ENCODE measurements at places on chromosomes 3 and 15.

DNA sequence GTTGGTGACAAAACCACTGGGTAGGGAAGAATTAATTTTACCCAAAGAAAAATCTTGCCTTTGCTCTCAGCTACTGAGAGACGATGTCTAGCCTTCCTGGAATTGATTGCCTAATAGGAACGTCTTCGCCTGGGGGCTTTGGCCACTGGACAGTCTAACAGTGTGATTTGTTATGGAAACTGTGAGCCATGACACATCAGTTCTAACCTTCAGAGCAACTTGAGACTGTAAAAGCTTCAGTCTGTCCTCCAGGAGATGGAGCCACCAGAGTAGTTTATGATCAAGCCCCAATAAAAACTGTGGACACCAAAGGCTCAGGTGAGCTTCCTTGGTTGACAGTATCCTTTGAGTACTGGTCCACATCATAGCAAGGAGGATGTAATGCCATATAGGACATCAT is 235.8 kb upstream of the TMCO5A start:
- DNase-seq: no peak

- DNase-seq: no peak
Observed at GRCh38 chr15:70615435-70616310, 147.7 kb downstream of the UACA start.

- no peak for DNase-seq
Observed at GRCh38 chr3:169931747-169932520, 20.6 kb downstream of the SAMD7 start.

DNA sequence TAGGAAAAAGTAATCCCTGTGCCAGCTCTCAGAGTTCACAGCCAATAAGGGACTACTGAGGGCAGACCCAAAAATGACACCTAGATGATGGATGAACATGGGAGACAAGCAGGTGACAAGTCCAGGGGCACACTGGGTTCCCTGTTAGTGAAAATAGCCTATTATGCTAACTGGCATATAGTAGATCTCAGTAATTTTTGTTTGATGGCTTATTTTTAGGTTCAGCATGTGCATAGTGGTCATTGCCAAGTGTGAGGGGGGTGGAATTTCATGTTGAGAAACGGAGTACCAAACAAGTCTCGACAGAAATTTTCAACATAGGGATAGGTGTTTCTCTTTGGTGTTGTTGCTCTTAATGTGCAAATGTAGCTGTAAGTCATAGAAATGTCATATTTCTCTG is 6.4 kb upstream of the ITGB5 start:
- no peak for DNase-seq

- no peak for DNase-seq
Observed at GRCh38 chr3:128366136-128366535, 100.6 kb downstream of the DNAJB8 start.

GRCh38 chr3:66692042-66692765 is 191.4 kb upstream of the LRIG1 start:
- DNase-seq: no peak

GRCh38 chr3:114351123-114351821 is 57.4 kb downstream of the TIGIT start:
- DNase-seq: no peak

- no peak for DNase-seq
Observed at GRCh38 chr15:43204016-43204901, 16.6 kb downstream of the EPB42 start.

DNA sequence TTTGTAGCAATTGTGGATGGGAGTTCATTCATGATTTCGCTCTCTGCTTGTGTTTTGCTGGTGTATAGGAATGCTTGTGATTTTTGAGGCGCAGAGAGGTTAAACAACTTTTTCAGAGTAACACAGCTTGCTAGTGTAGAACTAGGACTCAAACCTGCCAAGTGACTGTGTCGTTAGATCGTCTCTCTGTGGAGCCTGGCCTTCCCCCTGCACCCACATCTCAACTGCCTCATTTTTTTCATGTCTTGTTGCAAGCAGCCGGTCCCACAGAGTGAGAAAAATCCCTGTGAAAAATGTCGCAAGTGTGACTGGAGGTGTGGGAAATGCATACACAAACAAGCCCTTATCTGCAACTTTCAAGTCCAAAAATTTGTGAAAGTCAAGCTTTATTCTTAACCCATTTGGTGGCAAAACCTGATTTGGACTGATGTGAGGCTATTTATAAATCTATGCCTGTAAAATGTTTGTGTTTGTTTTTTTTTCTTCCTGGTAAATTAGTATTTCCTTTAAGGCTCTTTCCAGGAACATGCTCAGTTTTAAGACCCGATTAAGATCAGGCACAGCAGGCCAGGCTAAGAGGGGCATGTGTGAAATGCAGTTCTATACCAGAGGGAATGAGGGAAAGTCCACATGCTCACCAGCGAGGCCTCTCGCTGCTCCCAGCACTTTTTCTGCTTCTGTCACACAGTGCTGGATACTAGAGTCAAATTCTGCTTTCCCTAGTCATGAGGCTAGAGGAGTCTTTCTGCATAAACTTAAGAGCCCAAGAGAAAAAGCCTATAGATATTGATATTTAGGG is 25.8 kb downstream of the ST6GAL1 start:
- no peak for DNase-seq

GRCh38 chr15:56805466-56806147 is 72.3 kb upstream of the ZNF280D start:
- DNase-seq: no peak

GRCh38 chr3:169771497-169772304 is 1.5 kb upstream of the MYNN start:
- DNase-seq: peak; percentile 95

GRCh38 chr3:57983734-57984518 is 24.3 kb upstream of the FLNB start:
- no peak for DNase-seq

DNA sequence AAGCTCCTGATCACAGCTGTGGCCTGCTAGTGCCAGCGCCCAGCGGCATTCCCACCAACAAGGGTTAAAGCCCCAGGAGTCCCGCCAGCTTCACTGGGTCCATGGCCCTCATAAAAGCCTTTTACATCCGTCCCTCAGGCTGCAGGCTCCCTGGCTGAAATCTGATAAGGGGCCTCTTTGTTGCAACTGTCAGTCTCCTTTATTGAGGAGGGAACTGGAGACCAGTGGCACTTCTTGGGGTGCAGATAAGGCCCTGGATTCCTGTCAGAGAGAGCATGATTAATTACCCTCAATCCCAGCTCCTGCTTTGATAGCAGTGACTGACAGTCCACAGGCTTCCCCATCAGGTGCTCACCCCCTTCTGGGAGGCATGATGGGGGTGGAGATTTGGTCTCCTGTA is 30.9 kb upstream of the CLK3 start:
- no peak for DNase-seq

- DNase-seq: peak; percentile 98
Observed at GRCh38 chr3:196517919-196518318, 2.8 kb upstream of the SMCO1 start.

- no peak for DNase-seq
Observed at GRCh38 chr3:43909149-43909548, 218.4 kb downstream of the ABHD5 start.

GRCh38 chr15:41556677-41557076 is 2.3 kb upstream of the TYRO3 start:
- DNase-seq: no peak

- DNase-seq: no peak
Observed at GRCh38 chr15:37572401-37572800, 362.0 kb upstream of the TMCO5A start.

GRCh38 chr3:47512416-47513124 is 942 bp downstream of the ELP6 start:
- DNase-seq: no peak

DNA sequence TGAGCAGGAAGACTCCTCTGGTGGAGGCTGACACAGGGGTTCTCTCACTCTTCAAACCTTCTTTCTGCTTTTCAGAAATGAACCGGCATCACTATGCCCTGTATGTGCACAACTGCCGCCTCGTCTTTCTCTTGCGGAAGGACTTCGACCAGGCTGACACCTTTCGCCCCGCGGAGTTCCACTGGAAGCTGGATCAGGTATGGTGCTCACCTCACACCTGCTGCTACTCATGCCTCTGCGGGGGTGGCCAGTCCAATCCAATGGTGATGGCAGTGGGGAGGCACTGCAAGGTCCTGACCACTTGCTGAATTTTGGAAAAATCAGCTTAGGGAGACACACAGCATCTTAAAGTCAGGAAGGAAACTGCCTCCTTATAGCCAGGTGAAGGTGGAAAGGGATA is 211.3 kb upstream of the TRIM42 start:
- no peak for DNase-seq

DNA sequence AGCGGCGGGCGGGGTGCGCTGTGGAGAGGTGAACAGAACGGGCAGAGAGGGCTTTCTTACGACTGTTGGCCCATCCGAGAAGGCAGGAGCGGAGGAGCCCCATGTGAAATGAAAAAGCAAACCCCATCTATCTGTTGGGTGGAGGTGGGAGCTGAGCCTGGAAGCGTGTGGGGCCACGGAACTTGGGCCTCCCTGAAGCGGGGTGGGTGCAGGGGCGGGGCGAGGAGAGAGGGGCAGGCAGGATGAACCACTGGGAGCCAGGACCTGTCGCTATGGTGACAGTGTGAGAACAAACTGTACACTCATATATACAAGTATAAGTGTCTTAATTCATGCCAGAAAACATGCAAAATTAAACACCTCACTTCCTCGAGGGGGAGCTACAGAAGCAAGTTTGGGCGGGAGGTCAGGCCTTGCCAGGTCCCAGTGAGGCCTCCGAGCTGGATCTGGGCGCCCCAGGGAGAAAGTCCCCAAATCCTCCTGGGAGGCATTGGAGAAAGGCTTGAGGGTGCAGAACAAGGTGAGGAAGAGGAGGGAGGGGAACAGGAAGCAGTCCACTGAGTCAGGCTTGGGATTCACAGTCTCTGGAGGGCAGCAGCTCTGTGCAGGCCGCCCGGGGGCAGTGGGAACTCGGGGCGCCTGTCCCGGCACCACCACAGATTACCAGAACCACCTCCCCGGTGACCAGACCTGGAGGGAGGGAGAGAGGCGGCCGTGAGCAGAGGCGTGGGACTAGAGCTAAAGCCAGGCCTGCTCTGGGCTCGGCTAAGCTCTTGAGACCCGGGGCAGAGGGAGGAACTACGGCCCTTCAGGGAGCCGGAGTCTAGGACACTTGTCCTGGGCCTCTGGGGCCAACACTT is 34.8 kb downstream of the RBPMS2 start:
- DNase-seq: no peak

DNA sequence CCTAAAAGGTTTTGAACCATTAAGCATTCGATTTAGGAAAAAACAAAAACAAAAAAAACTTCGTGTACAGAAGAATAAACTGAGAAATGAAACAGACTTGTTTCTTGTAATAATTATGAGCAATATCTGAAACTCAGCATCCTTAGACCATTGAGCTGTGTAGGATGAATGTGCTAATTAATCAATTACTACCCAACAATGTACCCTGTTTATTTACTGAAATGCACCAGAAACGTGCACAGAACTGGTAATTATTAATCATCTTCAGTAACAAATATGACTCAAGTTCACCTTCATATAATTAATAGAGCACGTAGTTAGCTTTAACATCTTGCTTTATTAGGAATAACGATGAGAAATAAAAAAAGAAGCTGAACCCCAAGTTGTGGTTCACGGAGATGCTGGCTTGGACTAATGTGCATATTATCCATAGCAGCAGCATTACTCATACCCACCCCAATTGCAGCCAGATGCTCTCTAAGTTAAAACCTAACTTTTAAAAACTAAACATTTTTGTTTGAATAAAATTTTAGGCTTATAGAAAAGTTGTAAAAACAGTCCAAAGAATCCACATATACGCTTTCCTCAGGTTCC is 10.2 kb upstream of the C15orf61 start:
- DNase-seq: no peak

GRCh38 chr3:169822540-169822939 is 9.8 kb upstream of the LRRC34 start:
- DNase-seq: peak; percentile 19

- no peak for DNase-seq
Observed at GRCh38 chr3:97871801-97872524, 50.2 kb downstream of the CRYBG3 start.

DNA sequence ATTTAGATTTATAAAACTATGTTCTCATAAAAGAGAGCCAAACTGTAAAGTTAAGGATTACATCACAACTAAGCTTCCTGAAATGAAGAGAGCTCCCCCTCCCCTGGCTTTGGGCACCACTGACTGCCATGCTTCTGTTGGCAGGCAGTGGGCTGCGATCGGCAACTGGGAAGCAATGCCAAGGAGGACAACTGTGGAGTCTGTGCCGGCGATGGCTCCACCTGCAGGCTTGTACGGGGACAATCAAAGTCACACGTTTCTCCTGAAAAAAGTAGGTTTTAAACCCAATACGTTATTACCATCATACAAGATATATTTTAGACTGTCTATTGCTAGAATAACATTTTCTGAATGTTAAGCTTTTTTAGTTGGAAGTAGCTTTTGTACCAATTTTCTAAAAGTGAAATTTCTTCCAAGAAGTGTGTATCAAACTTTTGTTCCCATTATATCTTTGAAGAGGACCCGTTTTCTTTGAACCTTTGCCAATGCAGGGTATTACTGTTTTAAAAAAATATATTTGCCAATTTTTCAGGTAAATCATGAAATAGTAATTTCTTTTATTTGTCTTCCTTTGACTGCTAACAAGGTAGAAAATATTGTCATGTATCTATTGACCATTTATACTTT is 184.1 kb downstream of the ADAMTSL3 start:
- DNase-seq: peak; percentile 15

- no peak for DNase-seq
Observed at GRCh38 chr3:185766329-185767001, 58.4 kb downstream of the IGF2BP2 start.

DNA sequence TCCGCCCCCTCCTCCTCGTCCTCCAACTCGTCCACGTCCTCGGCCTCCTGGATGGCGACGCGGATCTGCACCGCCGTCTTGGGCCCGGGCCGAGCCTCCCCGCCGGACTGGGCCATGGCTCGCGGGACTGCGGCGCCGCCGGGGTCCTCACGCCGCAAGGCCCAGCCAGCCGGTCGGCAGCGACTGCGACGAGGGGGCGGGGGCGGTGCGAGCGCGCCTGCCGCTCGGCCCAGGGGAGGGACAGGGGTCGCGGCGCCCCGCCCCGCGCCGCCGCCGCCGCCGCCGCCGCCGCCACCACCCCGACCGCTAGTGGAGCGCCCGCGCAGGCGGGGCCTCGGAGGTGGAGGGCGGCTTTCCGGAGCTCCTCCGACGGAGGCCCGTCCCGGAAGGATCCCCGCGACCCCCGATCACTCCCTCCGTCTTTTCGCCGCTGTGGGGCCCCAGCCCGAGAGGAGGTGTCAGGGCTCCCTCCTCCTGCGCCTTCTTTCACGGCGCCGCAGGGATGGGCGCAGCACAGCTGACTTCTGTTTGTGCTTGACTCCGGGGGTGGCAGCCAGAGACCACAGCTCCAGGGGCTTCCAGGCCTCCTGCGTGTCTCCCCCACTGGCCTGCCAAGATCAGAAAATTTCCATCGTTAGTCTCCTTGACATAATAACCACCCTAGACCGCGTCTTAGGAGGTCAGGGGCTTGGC is at the start of gene LARP6:
TSS of gene LARP6 (minus strand) at position 185 of the 693 bp plus-strand sequence. CDS start at position 116, 69 bp downstream.
- peak; percentile 19 for DNase-seq

DNA sequence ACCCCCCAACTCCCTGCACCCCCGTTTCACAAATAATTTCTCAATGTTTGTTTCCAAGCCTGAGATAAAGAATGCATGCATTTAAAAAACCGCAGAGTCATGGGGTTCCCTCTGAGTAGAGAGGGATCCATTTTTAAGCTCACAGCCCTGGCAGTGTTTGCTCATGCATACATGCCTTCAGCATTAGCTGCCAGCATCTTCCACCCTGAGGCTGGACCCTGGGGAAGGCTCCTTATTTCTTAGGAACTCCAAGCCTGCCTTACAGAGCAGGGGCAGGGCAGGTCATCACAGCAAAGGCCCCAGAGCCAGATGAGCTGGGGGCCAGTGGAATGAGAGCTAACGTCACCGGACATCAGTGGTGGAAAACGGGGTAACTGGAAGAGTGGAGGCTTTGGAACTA is 31.3 kb downstream of the TLE3 start:
- DNase-seq: no peak

Measured in NCI-H526 treated with DMSO at 0.1 percent for 48 hours (cell line).